ENCODE measurements at places on chromosomes 2 and 18.

- DNase-seq: no peak
Observed at GRCh38 chr2:151729837-151730236, 4.4 kb downstream of the NEB start.

GRCh38 chr2:233241803-233242202, 9.7 kb upstream of the ATG16L1 start:
- no peak for DNase-seq

GRCh38 chr2:204705243-204705932, 160.1 kb downstream of the PARD3B start:
- DNase-seq: no peak

GRCh38 chr2:136167721-136168475, 49.9 kb upstream of the CXCR4 start:
- DNase-seq: no peak

GRCh38 chr18:14945984-14946383, 198.0 kb downstream of the ANKRD30B start:
- DNase-seq: no peak

- peak; percentile 63 for DNase-seq
Observed at GRCh38 chr2:150809103-150809502, 321.6 kb upstream of the RND3 start.

DNA sequence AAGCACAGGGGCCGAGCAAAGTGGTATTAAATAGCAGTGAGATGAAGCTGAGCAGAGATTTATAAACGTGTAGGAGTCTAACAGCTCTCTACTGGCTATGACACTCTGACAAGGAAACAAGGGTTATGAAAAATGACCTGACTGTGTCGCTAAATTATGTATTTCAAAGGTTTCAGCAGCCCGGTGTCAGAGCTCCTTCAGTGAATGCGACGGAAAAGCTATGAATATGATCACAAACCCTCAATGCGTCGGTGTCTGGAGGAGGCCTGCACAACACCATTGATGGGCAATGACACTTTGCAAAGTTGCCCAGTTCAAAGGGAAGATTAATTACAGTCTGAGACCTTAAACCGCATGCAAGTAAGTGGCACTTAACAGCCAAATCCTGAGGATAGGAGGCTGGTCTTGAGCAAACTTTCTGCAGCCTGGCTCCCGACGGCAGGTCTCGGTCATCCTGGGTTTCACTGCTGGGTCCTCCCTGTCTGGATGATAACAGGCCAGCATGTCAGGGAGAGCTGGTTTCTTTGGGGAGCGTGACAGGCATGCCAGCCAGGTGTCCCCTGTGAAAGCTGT, 615.1 kb upstream of the SALL3 start:
- DNase-seq: no peak

DNA sequence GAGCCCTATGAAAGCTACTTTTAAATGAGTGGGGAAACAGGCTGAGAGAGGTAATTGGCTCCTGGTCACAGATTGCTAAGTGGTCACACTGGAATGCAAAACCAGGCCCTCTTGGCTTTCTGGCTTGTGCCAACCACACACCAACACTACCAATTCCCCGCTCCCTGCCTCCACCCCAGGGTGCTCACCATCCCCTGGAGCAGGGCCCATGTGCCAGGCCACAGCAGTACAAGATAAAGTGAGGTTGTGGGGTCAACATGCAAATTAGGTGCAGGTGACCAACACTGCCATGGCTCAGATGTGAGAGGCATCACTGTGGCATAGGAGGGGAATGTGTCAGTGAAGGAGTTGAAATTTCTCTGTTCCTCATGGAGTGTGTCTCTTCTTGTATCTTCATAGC, 312.5 kb downstream of the MYCN start:
- DNase-seq: no peak

- no peak for DNase-seq
Observed at GRCh38 chr2:237128026-237128703, 42.5 kb downstream of the COPS8 start.

DNA sequence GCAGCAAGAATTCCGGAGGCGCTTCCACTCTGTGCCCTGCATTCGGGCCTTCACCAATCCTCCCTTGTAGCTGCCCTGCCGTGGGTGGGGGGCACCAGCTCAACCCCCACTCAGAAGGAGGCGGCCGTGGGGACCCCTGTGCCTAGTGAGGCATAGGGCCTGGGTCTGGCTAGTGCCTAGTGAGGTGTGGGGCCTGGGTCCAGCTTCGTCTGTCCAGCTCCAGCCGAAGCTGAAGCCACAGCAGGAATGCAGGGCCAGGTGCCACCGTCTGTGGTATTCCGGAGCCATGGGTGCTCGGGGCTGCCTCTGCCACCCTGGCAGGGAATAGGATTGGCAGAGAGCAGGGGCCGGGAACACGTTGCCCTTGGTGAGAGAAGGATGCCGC, 12.3 kb downstream of the ODC1 start:
- no peak for DNase-seq

GRCh38 chr2:95728878-95729596, 137.2 kb downstream of the TRIM43 start:
- peak; percentile 88 for DNase-seq

- DNase-seq: no peak
Observed at GRCh38 chr2:25587361-25587760, 86.0 kb downstream of the DTNB start.

DNA sequence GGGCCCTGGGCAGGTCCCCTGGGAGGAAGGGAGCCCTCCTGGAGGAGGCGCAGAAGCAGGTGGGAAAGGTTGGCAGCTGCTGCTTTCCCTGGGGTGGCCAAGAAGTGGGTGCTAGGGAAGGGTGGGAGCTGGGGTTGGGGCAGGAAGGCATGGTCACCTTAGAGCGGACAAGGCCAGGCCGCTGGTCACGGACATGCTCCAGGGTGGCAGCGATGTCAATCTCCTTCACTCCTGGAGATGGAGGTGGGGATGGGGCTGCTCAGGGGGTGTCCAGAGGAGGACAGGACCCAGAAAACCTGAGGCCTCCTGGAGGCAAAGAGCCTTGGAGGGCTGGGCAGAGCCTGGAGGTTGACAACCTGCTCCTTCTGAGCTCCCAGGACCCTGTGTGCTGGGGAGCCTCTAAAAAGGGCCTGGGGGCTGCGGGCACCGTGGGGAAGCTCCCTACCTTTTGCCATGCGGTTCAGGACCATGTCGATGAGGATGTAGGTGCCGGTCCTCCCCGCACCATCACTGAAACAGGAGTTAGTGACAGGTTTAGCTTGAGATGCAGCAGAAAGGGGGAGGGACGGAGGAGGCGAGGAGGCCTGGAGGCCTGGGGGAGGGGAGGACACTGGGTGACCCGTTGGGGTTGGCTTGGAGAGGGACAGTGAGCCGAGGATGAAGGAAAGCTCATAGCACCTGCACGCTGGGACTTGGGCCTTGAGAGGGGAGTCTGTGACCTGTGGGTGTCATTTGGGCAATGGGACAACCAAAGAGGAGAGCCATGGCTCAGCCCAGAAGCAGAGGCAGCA, 11.4 kb downstream of the DNAJB2 start:
- no peak for DNase-seq

- no peak for DNase-seq
Observed at GRCh38 chr2:45120546-45120945, 111.3 kb upstream of the SIX2 start.

DNA sequence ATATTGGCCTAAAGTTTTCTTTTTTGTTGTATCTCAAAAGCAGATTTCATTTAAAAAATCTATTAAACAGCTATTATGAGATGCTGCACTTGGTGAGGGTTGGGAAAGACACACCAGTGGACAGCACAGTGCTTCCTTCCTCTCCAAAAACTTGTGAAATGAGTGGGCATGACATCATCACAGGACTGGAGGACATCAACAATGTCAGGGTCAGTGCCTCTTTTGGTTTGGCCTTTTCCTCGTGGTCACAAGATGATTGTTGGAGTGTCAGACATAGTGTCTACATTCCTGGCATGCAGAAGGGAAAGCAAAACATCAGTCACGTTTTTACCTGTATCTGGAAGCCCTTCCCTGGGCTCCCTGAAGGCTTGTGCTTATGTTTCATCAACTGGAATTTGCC, 49.6 kb downstream of the IL1R2 start:
- no peak for DNase-seq

GRCh38 chr2:231163011-231163410, 35.4 kb upstream of the ARMC9 start:
- DNase-seq: no peak

GRCh38 chr2:237330541-237330940, 83.4 kb downstream of the COL6A3 start:
- no peak for DNase-seq

GRCh38 chr2:205864491-205864890, 182.2 kb downstream of the NRP2 start:
- DNase-seq: no peak

GRCh38 chr18:46942646-46943045, 25.2 kb downstream of the KATNAL2 start:
- DNase-seq: no peak

DNA sequence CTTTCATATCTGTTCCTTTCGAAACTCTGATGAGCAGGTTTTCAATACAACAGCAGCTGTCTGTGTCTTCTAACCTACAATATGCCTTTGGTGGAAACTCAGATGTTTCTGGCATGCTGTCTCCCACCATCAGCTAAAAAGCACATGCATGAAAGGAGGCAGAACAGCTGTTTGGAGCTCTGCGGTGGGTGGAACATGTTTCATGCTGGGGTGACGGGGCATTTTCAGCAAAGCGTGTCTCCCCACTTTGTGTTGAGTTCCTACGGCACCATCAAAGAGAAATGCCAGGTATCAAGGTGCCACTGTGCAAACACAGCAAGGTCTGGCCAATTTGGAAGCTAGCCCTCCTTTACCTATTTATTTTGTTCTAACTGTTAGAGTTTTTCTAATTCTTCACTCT, 290.1 kb downstream of the CLIP4 start:
- peak; percentile 85 for DNase-seq

DNA sequence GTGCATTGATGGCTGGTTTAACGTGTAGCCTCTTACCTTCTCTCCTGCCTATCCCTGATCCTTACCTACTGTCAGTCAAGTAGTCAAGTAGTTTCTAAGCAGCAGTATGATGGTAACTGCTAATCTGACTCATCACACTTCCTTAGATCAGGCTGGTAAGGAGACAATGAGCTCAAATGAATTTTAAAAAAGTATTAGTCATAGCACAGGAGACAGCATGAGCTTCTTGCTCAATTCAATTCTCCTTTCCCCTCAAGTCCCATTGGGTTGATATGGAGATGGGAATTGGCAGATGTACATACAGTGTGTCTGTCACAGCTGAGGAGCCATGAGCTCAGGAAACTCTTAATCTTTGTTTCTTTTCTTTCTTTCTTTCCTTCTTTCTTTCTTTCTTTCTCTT, 799.7 kb downstream of the LRP1B start:
- DNase-seq: no peak

DNA sequence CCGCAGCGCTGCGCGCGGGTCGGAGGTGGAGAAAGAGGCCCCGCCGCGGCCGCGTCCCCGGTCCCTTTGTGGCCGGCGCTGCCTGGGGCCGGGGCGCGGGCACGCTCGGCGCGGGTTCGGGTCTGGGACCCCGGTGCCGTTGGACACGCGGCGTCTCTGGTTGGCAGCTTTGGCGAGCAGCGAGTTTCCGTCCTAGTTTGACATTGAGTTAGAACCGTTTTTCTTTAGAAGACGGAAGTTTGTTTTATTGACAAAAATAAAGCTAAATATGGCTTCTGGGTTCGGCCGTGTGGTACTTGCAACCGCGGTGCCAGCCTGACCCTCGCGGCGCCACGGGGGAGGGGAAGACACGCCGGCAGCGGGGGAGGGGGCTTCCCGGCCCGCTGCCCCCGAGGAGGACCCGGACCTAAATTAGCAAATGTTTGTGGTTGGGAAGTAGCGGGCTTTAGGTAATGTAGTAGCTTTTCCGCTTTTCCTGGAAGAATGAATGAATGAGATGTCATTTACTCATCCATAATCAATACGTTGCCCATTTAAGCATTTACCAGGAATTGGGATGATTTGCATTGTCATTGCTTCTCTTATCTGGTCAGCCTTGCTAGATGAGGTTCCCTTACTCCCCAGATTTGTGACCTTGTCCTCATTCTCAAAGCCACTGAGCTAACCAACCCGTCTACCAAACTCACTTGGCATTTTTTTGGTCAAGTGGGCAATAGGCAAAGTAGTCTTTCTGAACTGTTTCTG, 530 bp downstream of the GALNT1 start:
- no peak for DNase-seq

Data from NCI-H1694 treated with DMSO at 0.1 percent for 48 hours (cell line).